Muscle of leg (tissue), 16 donors: ENCODE measurements at places on chromosomes 1 and 21. TPM values are rescaled to one million over a fixed set of nuclear protein-coding genes. Genes with fewer than 3 reads are reported as not detected.

GRCh38 chr1:68144856-68145255 is 87.5 kb downstream of the WLS start:
- H3K27me3 ChIP-seq = no peaks in the 10 kb centered on the region
- H3K27ac ChIP-seq = no peak overlapping the region
- DNase-seq = no peak
- peaks cover 28% of the 10 kb centered on the region for H3K4me1 ChIP-seq
- no peak overlapping the region for H3K4me3 ChIP-seq

- H3K36me3 ChIP-seq = no peaks in the 10 kb centered on the region
- H3K27ac ChIP-seq = no peak overlapping the region
- H3K27me3 ChIP-seq = peaks cover 12% of the 10 kb centered on the region
- no peaks in the 10 kb centered on the region for H3K4me1 ChIP-seq
These were observed 15.5 kb downstream of the SLC6A17 start for GRCh38 chr1:110165761-110166231.

Gene CAPN9
- total RNA-seq = 0.35 TPM

- no peak overlapping the region for H3K4me3 ChIP-seq
- H3K27ac ChIP-seq = no peak overlapping the region
- H3K27me3 ChIP-seq = no peaks in the 10 kb centered on the region
These were observed 42.5 kb downstream of the IFI44 start for GRCh38 chr1:78691995-78692747.

Gene PRAMEF8
- not detected for total RNA-seq

Gene FAF1
- 51.7 TPM for total RNA-seq

Gene C1QA
- 55.0 TPM for total RNA-seq

Gene GSTM5
- total RNA-seq = 19.4 TPM

GRCh38 chr1:53543130-53543777 is 84.1 kb downstream of the DMRTB1 start:
- H3K27ac ChIP-seq = no peak overlapping the region
- DNase-seq = no peak
- no peaks in the 10 kb centered on the region for H3K36me3 ChIP-seq
- peaks cover 24% of the 10 kb centered on the region for H3K4me1 ChIP-seq
- peaks cover 11% of the 10 kb centered on the region for H3K27me3 ChIP-seq
- no peak overlapping the region for H3K4me3 ChIP-seq

DNA sequence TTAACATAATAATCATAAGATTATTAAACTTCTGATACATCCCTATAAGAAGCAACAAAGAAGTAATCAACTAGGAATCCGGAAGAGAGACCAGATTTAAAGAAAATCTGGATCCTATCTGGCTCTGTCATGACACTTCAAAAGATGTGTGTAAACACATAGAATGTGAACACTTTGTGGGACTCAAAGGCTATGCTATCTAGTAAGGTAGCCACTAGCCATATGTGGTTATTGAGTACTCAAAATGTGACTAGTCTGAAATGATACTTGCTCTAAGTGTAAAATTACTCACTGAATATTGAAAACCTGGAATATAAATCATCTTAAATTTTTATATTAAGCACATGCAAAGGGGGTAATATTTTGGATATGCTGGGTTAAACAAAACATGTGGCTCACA is 8.7 kb downstream of the FUBP1 start:
- H3K36me3 ChIP-seq = peaks cover 15% of the 10 kb centered on the region
- H3K4me3 ChIP-seq = no peak overlapping the region
- no peaks in the 10 kb centered on the region for H3K27me3 ChIP-seq
- H3K27ac ChIP-seq = no peak overlapping the region
- H3K4me1 ChIP-seq = no peaks in the 10 kb centered on the region

GRCh38 chr1:30250984-30251850 is 472.2 kb downstream of the MATN1 start:
- H3K27ac ChIP-seq = no peak overlapping the region
- H3K4me3 ChIP-seq = no peak overlapping the region
- DNase-seq = no peak
- H3K4me1 ChIP-seq = no peaks in the 10 kb centered on the region

DNA sequence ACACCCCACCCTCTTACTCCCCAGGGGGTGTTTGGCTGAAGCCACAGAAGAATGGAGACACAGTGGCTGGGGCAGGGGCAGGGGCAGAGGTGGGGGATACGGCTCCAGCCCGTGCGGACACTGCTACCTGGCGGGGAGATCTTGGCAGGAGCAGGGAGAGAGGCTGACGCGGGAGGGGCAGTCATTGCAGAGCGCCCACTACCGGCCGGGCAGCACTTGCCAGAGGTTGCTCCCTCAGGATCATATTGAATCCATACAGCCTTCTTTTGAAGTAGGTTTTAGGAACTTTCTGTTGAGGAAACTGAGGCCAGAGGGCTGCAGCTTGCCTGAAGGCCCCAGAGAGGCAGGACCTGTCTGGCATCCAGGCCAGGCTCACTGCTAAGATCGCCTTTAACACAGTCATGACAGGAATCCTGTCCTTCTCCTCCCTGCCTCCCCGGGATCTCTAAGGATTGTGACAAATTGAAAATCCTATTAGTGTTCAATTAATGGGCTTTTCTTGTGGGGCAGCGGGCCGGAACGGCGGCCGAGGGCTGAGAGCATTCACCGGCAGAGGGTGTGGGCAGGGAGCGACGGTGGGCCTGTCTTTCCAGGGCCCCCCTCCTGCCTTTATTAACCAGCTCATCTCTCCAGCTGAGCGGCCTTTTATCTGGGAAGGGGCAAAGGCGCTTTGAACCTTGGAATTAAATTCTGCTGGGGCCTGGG is 65.5 kb upstream of the WNT4 start:
- peaks cover 78% of the 10 kb centered on the region for H3K27me3 ChIP-seq
- no peak for DNase-seq

Gene NKAIN1
- total RNA-seq = 1.3 TPM

DNA sequence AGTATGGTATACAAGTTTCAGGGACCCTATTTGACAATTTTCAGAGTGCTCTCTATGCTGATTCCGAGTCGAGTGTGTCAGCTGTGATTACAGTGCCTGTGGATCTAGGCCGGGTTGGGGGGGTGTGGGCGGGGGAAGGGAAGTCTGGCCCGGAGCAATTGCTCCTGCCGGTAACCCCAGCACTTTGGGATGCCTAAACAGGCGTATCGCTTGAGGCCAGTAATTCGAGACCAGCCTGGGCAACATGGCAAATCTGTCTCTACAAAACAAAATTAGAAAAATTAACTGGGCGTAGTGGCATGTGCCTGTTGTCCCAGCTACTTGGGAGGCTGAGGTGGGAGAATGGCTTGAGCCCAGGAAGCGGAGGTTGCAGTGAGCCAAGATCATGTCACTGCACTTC is 1.6 kb upstream of the IL10RB start:
- peaks cover 13% of the 10 kb centered on the region for H3K4me1 ChIP-seq
- no peak overlapping the region for H3K4me3 ChIP-seq
- DNase-seq = no peak
